Osteocyte (in vitro differentiated cells): ENCODE measurements at places on chromosomes 2 and 18. TPM values are rescaled to one million over a fixed set of nuclear protein-coding genes. Genes with fewer than 3 reads are reported as not detected.

The ST8SIA3 gene
- not detected in 2 replicates for total RNA-seq

DNA sequence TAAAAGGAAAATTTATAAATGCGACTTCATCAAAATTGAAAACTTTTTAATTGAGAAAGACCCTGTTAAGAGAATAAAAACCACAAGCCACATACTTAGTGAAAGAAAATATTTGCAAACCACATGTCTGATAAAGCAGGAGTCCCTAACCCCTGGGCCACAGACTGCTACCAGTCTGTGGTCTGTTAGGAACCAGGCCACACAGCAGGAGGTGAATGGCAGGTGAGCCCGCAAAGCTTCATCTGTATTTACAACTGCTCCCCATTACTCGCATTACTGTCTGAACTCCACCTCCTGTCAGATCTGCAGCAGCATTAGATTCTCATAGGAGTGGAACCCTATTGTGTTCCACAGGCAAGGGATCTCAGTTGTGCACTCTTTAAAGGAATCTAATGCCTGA is 95.5 kb upstream of the CRACDL start:
- no peak overlapping the region for H3K4me3 ChIP-seq
- H3K27ac ChIP-seq: no peak overlapping the region
- no peaks in the 10 kb centered on the region for H3K36me3 ChIP-seq
- no peak for DNase-seq
- no peaks in the 10 kb centered on the region for H3K4me1 ChIP-seq

DNA sequence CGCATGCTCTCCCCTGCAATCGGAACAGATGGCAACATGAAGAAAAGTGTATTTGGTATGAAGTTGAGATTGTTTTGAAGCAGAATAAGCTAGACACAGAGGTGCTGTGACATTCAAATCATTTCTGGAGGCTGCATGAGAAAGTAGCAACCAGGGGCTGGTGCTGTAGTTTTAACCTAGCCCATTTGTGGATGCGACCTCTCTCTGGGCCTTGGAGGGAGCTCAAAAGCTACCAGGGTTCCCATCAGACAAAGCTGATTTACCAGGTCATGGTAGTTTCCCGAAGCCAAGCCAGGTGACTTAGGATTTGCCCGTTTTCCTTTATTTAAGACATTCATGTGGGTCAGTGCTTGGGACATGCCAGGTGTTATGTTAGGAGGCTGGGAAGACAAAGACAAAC is 77.5 kb downstream of the CIB4 start:
- no peak overlapping the region for H3K4me3 ChIP-seq
- no peak for DNase-seq
- no peak overlapping the region for H3K27ac ChIP-seq
- peaks cover 67% of the 10 kb centered on the region for H3K27me3 ChIP-seq
- no peaks in the 10 kb centered on the region for H3K4me1 ChIP-seq
- H3K36me3 ChIP-seq: no peaks in the 10 kb centered on the region

DNA sequence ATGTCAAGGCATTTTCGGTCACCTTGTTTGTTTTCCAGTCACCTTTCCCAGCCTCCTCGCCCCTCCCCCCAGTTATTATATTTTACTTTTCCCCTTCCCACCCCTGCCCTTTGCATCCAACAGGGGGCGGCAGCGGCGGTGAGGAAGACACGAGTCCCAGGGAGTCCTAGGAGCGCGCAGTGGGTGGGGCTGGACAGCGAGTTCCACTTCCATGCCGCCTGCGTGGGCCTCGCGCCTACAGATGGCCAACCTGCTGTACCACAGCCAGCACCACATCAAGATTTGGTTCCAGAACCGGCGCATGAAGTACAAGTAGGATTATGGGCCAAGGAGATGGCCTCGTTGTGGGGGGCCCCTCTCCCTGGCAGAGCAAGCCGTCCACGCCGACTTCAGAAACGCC is 37.2 kb upstream of the EVA1A start:
- no peak overlapping the region for H3K27ac ChIP-seq
- H3K36me3 ChIP-seq: no peaks in the 10 kb centered on the region
- H3K4me3 ChIP-seq: no peak overlapping the region
- no peaks in the 10 kb centered on the region for H3K27me3 ChIP-seq

- peaks cover 7% of the 10 kb centered on the region for H3K4me1 ChIP-seq
- no peaks in the 10 kb centered on the region for H3K36me3 ChIP-seq
- H3K27ac ChIP-seq: no peak overlapping the region
- no peak for DNase-seq
- H3K4me3 ChIP-seq: no peak overlapping the region
- no peaks in the 10 kb centered on the region for H3K27me3 ChIP-seq
These were observed 936.0 kb downstream of the TRIB2 start for GRCh38 chr2:13652531-13653313.

The SCN7A gene
- 0.11 TPM in 1 of 2 replicates, not detected in the other for total RNA-seq

The SP3 gene
- 75.3 and 80.3 TPM in 2 replicates for total RNA-seq

DNA sequence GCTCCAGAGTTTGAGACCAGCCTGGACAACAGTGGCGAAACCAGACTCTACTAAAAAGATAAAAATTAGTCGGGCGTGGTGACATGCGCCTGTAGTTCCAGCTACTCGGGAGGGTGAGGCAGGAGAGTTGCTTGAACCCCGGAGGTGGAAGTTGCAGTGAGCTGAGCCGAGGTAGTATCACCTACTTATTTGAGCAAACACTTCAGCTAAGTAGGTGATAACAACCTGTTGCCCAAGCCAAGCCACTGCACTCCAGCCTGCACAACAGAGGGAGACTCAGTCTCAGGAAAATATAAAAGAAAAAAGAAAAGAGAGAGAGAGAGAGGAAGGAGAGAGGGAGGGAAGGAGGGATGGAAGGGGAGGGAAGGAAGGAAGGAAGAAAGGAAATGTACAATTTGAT is 21.3 kb downstream of the FER1L5 start:
- DNase-seq: no peak
- peak overlapping the region; percentile 73 for H3K27ac ChIP-seq
- H3K4me1 ChIP-seq: peaks cover 16% of the 10 kb centered on the region
- no peaks in the 10 kb centered on the region for H3K27me3 ChIP-seq

DNA sequence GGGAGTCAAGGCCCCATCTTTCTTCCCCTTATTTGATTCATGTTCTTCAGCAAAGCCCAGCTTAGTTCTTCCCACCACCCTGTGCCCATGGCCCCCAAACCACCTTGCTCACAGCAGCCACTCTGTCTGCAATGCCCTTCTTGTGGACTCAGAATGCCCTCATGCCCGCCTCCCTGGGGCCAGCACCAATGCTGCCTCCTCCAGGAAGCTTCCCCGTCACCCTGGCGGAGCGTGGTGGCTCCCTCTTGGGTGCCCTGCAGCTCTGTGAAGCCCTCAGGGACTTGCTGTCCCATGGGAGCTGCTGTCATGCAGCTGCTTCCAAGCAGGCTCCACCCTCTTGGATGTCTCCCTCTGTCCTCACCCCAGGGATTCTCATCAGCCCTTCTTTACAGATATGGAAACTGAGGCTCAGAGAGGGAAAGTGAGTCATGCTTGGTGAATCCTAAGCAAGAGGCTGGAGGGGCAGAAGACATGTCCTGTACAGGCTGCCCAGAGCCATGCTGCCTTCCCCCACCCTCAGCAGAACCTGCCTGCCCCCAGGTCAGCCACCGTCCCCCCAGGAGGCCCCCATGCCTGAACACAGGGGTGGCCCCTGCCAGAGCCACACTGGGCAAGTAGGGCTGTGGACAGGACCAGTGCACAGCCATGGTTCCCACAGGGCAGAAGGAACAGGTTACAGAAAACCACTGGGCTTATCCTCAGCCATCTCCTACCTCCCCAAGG is 11.8 kb upstream of the DUSP2 start:
- DNase-seq: no peak
- H3K27ac ChIP-seq: no peak overlapping the region
- peaks cover 16% of the 10 kb centered on the region for H3K27me3 ChIP-seq
- H3K4me1 ChIP-seq: peaks cover 2% of the 10 kb centered on the region
- H3K4me3 ChIP-seq: no peak overlapping the region

The TMEM37 gene
- total RNA-seq: 0.21 and 0.40 TPM in 2 replicates

The ARPC2 gene
- total RNA-seq: 265 and 284 TPM in 2 replicates

GRCh38 chr18:26919627-26920026 is 54.1 kb upstream of the AQP4 start:
- peaks cover 6% of the 10 kb centered on the region for H3K4me1 ChIP-seq
- no peak overlapping the region for H3K4me3 ChIP-seq
- peaks cover 9% of the 10 kb centered on the region for H3K27me3 ChIP-seq
- H3K27ac ChIP-seq: no peak overlapping the region

DNA sequence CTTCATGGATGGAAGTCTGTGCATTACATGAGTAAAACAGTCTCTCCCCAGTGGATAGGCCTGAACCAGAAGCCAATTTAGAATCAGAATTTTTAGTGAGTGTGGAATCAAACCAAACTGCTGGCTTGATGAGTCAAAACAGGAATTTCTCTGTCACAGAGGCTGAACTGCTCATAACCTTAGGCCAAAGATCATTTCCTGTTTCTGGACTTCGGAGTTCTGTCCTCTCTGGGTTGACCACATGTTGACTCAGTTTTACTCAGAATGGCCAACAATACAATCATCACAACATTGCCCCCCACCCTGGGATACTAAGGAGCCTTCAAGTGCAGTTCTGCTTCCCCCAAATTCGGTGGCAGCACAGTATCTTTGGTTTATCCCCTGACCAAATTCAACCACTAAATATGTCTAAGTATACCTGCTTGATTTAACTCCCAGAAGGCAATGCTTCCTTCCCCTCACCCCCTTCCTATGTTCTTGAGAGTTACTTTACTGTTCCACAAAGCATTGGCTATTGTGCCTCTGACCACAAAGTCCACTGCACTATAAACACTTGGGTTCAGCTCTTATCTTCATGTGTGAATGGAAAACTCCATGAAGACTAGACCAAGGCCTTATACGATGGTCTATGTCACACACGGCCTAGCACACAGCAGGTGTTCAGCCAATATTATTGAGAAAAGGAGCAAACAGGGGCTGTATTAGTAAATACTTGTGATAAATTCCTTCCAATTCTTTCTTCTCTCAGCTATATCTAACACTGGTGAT is 67.8 kb downstream of the NXPH2 start:
- H3K27ac ChIP-seq: no peak overlapping the region
- H3K4me3 ChIP-seq: no peak overlapping the region

GRCh38 chr18:23853448-23854195 is 160.9 kb upstream of the TTC39C start:
- H3K4me3 ChIP-seq: no peak overlapping the region
- no peak overlapping the region for H3K27ac ChIP-seq
- DNase-seq: no peak
- H3K4me1 ChIP-seq: peaks cover 14% of the 10 kb centered on the region
- H3K27me3 ChIP-seq: peaks cover 7% of the 10 kb centered on the region

GRCh38 chr2:138985881-138986280 is 205.7 kb upstream of the NXPH2 start:
- DNase-seq: no peak
- no peaks in the 10 kb centered on the region for H3K4me1 ChIP-seq
- H3K4me3 ChIP-seq: no peak overlapping the region
- peaks cover 7% of the 10 kb centered on the region for H3K36me3 ChIP-seq
- H3K27me3 ChIP-seq: peaks cover 3% of the 10 kb centered on the region

GRCh38 chr2:7096726-7097352 is 179.6 kb downstream of the RNF144A start:
- H3K27me3 ChIP-seq: peaks cover 10% of the 10 kb centered on the region
- no peak for DNase-seq
- H3K27ac ChIP-seq: no peak overlapping the region
- peaks cover 26% of the 10 kb centered on the region for H3K4me1 ChIP-seq
- H3K36me3 ChIP-seq: no peaks in the 10 kb centered on the region

DNA sequence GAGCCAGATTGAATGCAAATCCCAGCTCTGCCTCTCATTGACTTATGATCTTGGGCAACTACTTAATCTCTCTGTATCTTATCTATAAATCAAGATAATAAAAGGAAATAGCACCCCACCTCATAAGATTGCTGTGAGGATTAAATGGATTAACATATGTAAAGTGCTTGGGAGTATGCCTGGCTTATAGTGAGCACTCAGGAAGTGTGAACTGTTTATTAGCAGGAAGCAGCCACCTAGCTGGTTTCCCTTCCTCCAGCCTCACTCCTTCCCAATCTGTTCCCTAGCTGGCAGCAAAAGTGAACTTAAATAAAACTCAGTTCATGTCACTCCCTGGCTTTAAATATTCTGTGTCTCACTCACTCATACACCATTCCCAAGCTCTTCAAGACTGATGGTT is 526.6 kb upstream of the PKDCC start:
- DNase-seq: no peak
- no peak overlapping the region for H3K27ac ChIP-seq
- H3K4me3 ChIP-seq: no peak overlapping the region
- peaks cover 16% of the 10 kb centered on the region for H3K27me3 ChIP-seq
- no peaks in the 10 kb centered on the region for H3K36me3 ChIP-seq

DNA sequence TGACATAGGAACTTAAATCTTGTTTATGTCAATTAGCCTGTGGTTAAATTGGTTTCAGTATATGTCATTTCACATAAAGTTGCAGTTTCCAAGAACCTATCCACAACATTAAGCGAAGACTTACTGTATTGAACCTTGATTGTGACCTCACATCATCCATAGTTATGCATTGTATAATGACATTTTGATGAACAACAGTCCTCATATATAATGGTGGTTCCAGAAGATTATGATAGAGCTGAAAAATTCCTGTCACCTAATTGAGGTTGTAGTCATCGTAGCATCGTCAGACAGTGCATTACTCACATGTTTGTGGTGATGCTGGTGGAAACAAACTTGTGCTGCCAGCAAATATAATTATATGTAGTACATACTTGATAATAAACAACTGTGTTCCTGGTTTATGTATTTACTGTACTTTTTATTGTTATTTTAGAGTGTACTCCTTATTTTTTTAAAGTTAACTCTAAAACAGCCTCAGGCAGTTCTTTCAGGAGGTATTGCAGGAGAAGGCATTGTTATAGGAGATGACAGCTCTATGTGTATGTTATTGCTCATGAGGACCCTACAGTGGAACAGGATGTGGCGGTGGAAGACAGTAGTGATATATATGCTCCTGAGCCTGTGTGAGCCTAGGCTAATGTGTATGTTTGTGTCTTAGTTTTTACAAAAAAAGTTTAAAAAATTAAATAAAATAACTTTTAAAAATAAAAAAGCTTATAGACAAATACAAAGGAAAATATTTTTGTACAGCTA is 56.6 kb downstream of the UBE2E3 start:
- peaks cover 3% of the 10 kb centered on the region for H3K36me3 ChIP-seq
- no peak for DNase-seq
- no peak overlapping the region for H3K4me3 ChIP-seq
- H3K27me3 ChIP-seq: no peaks in the 10 kb centered on the region

The C1QL2 gene
- not detected in 2 replicates for total RNA-seq

GRCh38 chr2:194723446-194723845 is 933.6 kb upstream of the SLC39A10 start:
- no peak overlapping the region for H3K4me3 ChIP-seq
- no peak overlapping the region for H3K27ac ChIP-seq
- H3K36me3 ChIP-seq: no peaks in the 10 kb centered on the region
- no peaks in the 10 kb centered on the region for H3K4me1 ChIP-seq
- no peaks in the 10 kb centered on the region for H3K27me3 ChIP-seq

DNA sequence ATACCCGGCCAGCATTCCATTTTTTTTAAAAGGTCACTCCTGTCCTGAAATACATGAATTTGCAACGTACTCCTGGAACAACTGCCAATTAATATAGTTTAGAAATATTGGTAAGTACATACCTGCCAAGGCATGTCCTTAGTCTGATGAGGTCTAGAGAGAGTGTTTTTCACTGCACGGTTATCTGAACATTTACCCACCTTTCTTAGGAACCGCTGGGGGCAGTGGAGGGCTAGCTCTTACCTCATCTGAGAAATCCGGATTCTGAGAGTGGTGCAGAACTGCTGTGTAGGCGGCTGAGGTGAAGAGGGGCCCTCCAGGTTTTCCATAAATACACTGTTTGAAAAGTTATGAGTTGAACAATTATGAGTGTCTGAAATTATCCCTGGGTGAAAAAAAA is 133.1 kb upstream of the CCDC195 start:
- DNase-seq: no peak
- no peak overlapping the region for H3K27ac ChIP-seq
- peaks cover 23% of the 10 kb centered on the region for H3K4me1 ChIP-seq
- H3K4me3 ChIP-seq: no peak overlapping the region

- no peak overlapping the region for H3K4me3 ChIP-seq
- H3K4me1 ChIP-seq: peaks cover 18% of the 10 kb centered on the region
- no peaks in the 10 kb centered on the region for H3K27me3 ChIP-seq
- no peak overlapping the region for H3K27ac ChIP-seq
- DNase-seq: no peak
These were observed 79.0 kb downstream of the ASXL3 start for GRCh38 chr18:33656889-33657448.
